MG63 (cell line): ENCODE measurements at places on chromosomes 2 and 18. TPM values are rescaled to one million over a fixed set of nuclear protein-coding genes. Genes with fewer than 3 reads are reported as not detected.
A peak's percentile ranks its signal among the peaks of the same experiment; 100 is the strongest.

DNA sequence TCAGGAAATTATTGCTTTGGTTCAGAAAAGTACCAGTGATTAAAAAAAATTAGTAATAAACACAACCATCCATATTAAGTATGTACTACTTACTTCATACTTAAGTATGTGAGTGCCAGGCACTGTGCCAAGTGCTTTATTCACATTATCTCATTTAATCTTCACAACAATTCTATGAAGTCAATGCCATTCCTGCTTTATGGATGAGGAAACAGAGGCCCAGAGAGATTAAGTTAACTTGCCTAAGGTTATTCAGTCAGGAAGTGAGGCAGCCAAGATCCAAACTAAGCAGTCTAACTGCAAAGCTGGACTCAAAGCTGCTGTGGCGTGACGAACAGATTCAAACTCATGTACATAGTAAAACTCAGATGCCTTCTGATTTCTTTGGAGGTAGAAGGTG is 22.3 kb downstream of the DTNB start:
- DNase-seq = peak; percentile 22

GRCh38 chr2:98899041-98899702 is 36.9 kb downstream of the CRACDL start:
- DNase-seq = no peak

- DNase-seq = no peak
Observed at GRCh38 chr18:79714531-79715240, 35.1 kb downstream of the CTDP1 start.

DNA sequence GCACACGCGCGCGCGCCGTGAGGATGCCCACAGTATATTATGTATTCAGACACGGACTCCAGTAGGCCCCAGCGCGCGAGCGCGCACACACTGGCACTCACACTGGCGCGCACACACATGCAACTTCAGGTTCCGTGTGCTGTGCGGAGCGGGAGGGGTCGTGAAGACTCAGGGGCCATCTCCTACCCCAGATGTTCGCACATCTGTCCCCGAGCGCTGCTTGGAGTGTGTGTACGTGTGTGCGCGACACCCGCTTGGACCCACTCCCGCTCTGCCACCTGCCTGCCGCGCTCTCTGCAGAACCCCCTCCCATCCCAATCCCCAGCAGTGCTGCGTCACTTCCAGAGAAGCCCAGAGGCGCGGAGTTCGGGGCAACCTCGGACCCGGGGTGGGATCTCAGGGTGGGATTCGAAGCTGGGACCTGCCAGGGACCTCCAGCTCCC is 2.6 kb downstream of the NRP2 start:
- no peak for DNase-seq

DNA sequence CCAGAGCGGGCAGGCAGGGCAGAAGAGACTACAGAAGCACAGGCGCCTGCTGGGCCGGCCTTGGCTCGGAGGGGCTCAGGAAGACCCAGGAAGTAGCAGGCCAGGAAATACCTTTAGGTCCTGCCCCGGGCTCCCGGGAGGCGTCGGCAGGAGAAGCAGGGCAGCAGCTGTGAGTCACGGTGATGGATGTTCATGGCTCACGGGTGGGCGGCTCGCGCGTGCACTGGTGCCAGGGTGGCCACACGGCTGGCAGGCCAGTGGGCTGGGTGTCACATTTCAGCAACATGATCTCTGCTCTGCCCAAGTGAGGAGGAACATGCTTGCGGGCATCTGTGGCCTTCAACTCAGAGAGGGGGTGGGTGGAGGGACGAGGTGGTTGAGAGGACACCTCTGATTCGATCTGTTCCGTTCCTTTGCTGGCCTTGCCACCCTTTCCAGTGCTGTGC is 139.3 kb downstream of the KLHL29 start:
- peak; percentile 92 for DNase-seq

DNA sequence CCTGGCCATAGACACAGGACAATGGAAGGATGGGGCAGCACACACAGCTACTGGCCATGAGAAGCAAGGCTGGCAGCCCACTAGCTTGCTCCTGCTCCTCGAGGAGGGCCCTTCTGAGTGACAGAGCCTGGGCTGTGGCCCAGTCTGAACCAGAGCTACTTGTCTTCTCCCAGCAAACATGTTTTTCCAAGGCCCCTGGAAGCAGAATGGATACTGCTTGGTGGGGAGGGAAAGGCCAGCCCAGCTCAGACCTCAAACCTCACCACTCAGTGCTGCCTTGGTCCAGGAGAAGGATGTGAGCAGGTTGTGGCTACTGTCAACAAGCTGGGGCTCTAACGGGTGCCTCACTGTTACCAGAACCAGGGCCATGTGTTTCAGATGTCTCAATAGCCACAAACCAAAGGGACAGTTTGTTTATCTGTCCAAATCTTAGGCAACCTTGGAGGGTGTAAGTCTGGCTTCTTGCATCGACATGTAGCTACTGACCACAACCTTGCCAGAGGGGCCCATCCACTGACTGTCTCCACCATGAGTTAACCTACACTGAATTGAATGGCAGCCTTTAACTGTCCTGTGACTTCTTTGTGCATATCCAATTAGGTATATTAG is 98.6 kb downstream of the TGFA start:
- no peak for DNase-seq

DNA sequence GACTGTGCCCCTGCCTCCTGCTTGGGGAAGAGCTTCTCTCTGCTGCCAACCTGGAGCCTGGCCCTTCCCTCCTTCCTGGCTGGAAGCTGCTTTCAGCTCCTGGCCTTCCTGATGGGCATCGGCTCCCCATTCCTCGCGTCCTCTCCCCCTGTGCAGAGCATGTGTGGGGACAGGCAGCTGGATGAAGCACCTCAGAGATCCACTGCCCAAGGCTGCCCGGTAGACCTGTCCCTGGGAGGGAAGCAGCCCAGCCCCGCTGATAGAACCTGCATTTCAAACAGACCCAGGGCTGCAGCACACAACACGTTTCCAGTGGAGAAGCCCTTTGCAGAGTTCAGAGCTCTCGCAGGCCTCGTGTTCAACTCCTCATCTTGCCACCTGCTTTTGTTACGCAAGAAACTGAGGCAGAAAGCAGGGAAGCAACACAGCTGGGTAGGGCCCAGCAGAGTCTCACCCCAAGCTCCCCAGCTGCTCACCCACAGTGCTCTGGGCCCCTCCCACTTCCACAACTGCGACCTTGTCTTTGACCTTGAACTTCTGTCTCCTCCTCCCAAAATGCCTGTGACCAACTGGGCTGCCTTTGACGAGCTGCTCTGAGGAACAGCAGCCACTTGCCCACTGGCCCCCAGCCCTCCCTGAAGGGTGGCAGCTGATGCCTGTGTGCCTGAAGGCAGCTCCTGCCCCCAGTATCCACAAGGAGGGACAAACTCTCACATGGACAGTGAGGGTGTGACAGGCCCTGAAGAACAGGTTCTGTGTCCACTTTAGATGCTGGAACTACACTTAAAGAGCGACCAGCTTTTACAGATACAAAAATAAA is 65.5 kb downstream of the PARD6G start:
- DNase-seq = no peak

GRCh38 chr2:34012715-34013302 is 413.7 kb upstream of the FAM98A start:
- DNase-seq = peak; percentile 41

DNA sequence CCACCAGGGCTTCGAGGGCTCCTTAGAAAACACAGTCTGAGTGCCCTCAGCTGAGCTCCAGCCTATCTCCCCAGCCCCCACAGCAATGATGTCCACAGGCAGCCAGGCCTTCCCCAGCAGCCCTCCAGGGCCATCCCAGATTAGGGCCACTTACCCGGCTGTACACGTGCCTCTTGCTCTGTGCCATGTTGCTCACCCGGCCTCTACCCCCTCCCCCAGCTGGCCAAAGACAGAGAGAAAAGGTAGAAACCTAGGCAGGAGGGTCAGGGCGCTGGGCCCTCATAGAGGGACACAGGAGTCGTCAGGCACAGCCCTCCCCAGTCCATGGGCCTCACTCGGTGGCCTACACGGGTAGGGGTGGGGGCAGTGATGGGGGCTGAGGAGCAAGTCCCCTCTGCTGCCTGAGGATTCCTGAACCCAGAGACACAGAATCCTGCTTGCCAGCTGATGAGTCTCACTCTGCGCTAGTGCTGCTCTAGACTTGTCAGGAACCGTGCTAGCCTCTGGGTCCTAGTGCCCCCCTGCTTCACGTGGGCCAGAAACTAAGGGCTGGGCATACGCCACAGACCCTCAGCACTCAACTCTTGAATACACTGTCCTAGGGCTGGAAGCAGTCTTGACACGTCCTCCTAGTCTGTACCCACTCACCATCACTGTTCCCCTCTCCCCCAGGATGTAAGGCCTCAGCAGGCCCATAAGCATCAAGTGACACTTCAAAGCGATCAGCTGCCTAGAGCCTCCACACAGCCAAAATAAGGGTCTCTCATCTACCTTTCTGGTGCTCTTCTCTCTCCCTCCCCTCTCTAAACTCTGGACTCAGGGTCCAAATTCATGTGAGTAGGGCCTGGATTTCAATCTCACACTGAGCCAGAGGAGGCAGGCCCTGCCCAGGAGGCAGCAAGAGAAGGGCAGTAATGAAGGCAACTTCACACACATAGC is at the start of gene DCTN1:
DCTN1 (minus strand) TSS at position 461 of the 939 bp plus-strand sequence; CDS start at position 187, 274 bp downstream.
- peak; percentile 59 for DNase-seq

GRCh38 chr2:214514704-214515103 is 103.8 kb downstream of the VWC2L start:
- DNase-seq = no peak

DNA sequence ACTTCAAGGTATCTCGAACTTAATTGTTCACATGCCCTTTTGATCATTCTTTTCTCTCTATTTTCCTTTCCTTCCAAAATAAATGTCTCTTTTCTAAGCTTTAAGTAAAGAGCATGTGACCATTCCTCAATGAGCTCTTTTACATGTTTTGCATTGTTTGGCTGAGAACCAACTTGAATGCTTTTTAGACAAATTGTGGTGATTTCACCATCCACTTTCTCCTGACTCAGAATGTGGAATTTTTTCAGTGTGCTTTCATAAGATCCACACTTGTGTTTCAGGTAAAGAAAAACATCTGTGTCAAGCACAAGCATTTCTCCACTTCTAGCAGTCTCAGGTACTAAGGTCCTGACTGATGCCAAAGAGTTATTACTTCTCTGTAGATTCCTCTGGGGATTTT is 10.7 kb downstream of the RBM43 start:
- no peak for DNase-seq

DNA sequence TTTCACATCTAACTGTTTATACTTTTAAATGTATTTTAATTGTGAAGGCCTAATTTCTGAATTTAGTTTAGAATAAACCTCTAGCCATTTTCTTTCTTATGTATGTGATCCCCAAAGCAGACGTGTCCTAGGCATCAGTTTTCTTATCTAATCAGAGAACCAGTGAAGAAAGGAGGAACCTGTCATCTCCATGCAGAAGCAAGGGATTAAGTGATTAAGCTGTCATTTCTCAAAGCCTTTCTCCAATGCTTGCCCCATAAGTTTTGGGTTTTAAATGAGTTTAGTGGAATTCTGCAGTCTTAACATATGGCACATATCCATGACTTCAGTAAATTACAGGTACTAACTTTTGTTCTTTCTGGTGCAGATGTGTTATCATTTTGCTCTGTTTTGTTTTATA is 190.4 kb downstream of the PLCL1 start:
- no peak for DNase-seq

GRCh38 chr18:7742224-7742623 is 175.1 kb downstream of the PTPRM start:
- no peak for DNase-seq

DNA sequence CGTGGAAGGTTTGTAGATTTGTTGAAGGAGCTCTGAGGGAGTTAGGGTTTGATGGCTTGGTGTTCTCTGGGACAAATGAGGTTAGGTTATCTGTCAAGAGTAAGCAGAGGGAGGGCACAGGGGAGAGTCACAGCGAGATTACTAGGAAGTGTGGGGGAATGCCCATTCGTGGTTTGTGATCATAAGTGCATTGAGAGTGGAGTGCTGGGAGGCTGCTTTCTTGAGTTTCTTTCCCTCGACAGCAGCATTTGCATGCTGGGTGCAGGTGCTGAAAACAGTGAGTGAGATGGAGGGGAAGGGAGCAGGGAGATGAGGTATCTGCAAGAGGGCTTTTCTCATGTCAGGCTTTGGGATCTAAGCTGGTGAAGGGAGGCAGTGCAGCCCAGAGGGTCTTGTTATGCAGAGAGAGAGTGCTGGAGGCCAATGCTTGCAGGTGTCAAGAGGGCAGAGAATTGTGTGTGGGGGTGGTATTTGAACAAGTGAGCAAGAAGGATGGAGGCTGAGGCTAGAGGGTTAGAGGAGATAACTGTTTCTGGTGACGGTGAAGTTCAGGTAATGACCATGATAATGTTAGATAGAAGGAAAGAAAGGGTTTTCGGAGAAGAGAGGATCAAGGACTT is 8.8 kb downstream of the RALB start:
- DNase-seq = no peak

DNA sequence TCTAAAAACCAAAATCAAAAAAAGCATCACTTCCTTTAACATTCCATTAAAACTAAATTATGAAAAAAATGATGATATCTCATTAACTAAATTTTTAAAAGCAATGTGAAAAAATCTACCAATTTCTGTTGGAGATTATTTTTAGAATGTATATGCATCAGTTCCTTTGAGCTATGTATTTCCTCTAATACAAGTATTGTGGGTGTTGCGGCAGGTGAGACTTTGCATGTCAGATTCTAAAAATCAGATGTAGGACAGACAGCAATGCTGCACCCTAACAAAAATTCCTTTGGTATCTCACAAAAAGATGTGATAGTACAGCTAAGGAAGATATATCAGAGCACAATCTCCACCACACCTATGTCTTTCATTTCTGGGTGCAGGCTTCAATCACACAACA is 6.8 kb downstream of the MBD2 start:
- DNase-seq = no peak

DNA sequence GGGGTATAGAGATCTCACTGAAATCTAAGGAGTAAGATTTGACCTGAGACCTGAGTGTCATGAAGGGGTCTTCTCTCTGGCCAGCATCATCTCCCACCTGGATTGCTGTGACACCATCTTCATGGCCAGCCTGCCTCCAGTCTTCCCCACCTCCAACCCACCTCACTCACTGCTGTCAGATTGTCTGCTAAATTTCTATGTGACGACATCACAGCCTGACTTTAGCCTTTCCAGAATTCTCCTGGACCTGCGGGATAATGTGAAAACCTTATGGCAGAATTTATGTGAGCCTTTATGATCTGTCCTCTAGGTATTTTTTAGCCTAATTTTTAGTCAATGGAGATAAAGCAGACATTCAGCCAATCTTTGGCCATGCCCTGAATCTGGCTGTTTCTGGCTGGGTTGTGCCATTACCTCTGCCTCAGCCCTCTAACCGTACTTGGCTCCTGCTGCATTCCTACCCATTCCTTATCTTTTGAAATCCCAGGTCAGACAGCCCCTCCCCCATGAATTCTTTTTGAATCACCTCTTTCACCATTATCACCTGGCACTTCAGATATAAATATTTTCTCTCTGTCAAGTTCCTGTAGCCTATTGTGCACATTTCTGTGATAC is 66.4 kb upstream of the MMADHC start:
- no peak for DNase-seq

CFAP65 gene
- total RNA-seq = 0.03 TPM in 1 of 2 replicates, not detected in the other

UGT1A4 gene
- total RNA-seq = not detected in 2 replicates

IL18R1 gene
- total RNA-seq = not detected in 2 replicates

SERPINB13 gene
- not detected in 2 replicates for total RNA-seq

ACTR1B gene
- 21.4 and 37.1 TPM in 2 replicates for total RNA-seq

SGO2 gene
- total RNA-seq = 6.3 and 10.3 TPM in 2 replicates

GCKR gene
- not detected in 2 replicates for total RNA-seq
